B cell (primary cell): ENCODE measurements at places on chromosomes 7 and 10.

DNA sequence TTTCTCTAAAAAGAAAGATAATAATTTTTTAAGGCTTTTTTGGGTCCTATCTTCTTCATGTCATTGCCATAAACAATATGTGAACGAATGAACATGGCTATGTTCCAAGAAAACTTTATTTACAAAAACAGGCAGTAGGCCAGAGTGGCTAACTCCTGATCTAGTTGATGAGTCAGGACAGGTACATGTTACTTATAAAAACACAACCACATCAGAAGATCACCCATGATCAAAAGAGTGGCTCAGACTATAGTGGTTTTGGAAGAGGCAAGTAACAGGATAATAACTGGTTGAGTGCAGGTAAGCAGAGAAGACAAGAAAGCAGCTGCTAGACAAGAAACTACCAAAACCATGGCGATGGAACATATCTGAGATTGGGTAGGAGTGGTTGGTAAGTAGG is 468.7 kb downstream of the KCNMA1 start:
- DNase-seq = no peak

GRCh38 chr10:22437620-22438588 is 92.6 kb downstream of the SPAG6 start:
- no peak for DNase-seq

- no peak for DNase-seq
These were observed 32.1 kb downstream of the MTURN start for GRCh38 chr7:30166841-30167235.

DNA sequence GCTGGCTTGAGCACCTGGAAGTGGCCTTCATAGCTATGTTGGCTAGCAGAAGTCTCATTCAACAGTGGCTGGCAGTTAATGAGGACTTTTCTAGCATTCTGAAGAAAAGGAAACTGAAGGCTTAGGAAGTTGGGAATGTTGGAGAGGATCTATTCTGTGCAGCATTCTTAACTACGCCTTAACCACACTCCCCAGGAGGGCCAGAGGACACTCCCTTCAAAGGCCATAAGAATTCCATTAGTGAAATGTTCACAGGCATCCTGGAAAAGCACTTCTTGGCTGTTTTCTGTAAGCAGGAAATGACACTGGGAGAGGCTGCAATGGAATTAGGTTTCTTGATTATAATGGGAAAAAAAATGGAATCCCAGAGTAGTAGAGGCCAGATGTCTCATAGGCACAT is 188.9 kb downstream of the ARHGAP12 start:
- no peak for DNase-seq

DNA sequence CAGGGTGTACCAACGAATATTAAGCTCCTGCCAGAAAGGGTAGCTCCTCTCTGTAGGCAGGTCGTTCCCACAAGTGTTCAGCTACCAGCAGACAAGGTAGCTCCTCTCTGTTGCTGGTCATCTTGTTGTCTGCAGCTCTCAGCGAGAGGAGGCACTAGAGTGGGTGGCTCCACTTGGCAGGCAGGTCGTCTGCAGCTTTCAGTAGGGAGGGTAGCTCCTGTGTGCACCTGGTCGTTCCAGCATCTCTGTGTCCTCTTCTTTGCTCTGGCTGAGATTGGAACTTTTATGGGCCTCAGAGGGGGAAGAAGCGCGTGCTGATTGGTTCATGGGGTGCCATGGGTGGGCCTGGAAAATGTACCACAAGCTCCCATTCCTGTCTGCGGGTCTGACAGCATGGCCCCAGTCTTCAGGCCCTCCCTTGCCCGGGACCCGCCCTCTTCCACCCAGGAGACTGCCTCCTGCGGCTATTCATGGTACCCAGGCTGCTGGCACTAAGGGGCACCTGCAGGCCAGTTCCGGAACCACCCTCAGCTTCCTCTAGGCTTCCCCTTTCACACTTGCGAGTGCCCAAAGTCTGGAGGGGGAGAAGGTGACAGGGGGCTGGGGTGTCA is 63.9 kb upstream of the CACNA2D1 start:
- DNase-seq = no peak

DNA sequence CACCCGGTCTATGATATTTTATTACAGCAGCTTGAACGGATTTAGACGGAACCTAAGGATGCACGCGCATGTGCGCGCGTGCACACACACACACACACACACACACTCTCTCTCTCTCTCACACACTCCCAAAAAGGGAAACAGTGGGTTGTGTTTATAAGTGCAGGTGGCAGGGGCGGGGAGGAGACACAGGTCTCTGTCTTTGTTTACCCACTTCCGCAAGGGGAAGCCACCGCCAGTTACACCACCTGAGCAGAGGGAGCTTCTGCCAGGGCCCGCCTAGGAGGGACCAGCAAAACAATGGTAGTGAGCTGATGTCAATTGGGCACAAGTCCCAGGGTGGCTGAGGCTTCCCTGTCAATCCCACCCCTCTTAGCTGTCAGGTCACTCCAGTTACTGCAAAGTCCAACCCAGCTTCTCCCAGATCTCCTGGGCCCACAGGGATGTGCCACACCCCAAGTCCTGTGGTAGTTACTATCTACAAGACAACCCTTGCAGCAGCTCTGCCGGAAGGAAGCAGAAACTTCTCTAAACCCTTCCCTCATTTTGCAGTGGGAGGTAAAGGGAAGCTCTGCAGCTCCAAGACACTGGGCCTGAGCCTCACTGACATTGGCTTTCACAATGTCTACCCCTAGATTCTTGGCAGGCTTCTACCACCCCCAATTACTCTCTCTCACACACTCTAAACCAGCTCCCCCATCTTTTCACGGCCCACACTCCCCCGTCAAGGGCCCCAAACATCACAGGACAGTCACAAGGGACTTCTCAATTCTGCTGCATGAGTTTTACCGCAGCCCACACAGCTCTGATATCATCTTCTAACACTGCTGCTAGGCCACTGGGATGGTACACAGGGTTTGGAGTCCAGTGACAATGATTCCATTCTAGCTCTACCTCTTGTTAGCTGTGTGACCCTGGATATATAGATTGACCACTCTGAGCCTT is 17.6 kb downstream of the ANXA11 start:
- DNase-seq = peak; percentile 94

DNA sequence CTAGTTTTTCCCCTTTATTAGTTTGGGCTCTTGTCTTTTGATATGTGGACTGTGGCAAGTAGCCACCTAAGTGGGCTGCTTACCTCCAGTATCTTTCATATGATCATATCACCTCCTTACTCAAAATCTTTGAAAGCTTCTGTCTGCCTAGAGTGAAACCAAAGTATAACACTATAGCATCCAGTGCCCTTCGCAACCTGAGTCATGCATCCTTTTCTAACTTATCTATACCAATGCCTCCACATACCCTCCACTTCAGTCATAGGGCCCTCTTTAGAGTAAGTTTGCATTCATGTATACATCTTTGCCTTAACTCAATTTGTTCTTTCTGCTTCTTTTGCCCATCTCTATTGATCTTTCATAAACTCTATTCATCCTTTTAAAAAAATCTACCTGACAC is 15.7 kb upstream of the MACC1 start:
- DNase-seq = no peak

DNA sequence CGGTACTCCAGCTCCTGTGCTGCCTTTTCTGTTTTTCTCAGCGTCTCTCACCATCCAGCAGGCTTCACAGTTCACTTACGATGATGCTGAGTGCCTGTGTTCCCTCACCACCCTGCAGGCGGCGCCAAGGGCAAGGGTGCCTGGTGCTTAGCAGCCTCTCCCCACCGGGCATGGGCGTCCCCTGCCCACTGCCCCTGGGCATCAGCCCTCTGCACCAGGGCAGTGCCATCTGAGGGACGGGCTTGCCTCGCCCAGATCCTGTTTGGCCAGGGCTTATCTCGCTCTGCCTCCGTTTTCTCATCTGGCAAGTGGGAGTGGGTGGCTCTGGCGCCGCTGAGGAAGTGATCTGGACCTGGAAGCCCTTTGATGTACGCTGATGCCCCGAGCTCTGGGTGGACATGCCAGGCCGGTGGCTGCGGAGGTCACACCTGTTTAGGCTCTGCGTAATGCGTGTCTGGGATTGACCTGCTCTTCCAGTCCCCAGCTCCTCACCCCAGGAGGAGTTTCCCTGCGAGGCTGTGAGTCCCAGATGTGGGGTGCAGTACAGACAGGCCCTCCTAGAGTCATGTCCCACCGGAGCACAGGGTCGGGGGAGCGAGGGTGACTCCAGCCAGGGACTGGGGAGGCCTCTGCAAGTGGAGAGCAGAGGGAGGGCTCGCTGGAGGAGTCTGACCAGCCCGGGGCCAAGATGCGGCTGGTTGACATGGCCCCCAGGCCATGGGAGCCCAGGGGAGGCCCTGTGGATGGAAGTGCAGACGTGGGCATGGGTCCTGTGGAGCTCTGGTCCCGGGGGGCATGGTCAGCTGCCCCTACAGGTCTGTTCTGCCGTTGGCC is 11.8 kb downstream of the TTYH3 start:
- DNase-seq = peak; percentile 38

DNA sequence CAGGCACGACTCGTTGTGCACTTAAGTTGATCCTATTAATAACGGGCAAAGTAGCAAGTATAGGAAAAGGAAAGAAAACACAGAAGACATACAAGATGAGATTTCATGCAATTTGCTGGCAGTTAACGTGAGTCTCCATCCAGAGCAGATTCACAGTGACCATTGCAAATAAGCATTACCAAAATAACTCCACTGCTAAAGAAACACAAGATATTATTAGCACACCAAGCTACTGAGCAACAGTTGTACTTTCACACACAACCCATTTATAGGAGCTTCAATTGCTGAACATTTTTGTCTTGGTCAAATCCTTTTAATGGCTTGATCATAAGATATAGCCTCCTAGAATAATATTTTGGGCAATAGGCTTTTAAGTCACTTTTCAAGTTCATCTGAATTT is 187.7 kb upstream of the HGF start:
- no peak for DNase-seq

GRCh38 chr7:151139071-151139790 is 28.3 kb downstream of the GBX1 start:
- no peak for DNase-seq

GRCh38 chr10:77768039-77768438 is 130.4 kb upstream of the KCNMA1 start:
- DNase-seq = no peak

GRCh38 chr10:11448190-11448544 is 163.3 kb downstream of the USP6NL start:
- DNase-seq = no peak

DNA sequence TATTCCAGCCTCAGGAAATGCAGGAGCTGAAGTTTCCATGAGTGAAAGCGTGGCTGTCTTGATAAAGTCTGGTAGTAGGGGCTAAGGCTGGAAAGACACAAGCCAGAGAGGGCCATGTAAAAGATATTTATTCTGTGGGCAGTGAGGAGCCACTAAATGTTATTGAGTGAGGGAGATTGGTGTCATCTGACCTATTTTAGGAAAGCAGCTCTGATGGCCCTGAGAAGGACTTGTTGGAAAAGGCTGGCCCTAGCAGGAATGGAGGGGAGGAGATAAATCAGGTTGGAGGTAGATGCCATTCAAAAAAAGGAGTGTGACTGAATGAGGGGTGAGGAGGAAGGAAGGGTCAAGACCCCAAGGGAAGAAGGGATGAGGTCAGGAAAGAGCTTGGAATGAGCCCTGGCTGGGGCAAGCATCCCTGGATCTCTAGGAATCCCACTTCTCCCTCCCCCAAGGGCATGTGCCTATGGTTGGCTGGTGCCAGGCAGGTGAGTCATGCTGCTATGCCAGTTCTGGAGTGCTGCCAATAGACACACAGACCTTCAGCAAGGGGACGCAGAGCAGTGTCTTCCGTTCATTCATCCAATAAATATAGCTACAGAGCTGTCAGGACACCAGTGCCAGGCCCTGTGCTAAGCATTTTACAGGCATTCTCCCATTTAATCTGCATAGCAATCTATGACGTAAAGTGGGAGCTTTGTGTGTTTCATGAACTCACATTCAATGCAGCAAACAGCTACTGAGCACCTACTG is 2.0 kb downstream of the ANKRD2 start:
- no peak for DNase-seq

DNA sequence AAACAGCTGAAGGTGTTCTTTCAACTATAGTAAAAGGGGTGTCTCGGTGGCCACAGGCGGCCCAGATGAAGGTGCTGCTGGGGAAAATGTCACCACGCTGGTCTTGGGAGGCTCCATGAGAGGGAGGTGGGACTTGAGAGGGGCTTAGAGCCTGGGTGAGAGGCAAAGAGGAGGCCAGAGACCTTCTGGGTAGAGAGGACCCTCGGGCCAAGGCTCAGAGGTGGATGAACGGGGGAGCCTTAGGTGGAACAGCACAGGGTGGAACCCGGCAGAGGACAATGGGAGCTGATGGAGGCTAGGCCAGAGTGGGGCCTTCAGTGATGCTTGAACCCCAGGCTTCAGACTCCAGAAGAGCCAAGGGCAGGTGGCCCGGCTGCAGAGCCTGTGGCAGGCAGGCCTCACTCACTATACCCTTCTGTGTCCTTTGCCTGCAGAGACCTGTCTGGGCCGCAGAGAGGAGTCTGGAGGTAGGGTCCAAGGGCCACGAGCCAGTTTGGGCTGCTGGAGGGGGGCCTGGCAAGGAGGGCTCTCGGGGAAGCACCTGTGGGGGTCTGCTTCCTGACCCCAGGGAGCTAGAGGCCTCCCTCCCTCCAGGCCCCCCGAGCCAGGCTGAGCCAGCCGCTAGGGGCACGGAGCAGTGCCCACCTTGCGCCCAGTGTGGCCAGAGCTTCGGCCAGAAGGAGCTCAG is 32.1 kb downstream of the ZNF783 start:
- no peak for DNase-seq

DNA sequence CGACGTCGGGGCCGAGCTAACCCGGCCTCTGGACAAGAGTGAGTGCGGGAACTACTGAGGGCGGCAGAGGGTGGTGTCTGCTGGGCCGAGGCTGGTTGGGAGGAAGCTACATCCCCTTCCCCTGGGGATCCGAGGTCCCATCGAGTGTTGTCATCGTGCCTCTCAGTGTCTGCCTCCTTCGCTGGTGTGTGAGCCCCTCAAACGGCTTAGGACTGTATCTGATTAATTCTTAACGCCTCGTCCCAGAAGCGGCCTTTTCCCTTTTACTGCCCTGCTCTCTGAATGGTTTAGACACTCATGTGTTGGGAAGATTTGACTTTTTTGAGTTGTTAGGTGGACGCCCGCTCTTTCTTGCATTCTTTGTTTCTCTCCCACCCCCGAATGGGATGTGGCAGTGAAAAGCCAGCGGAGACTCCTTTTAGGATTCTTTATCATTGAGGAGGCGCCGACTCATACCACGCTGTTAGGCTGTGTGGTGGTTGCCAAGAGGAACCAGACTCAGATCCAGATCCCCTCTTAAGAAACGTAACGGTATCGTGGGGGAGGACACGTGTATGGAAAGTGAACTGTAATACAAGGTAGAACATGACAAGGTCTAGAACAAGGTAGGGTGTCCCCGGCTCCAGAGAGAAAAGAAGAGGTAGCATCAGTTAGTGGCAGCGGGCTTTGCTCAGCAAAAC is 631 bp downstream of the SUPV3L1 start:
- no peak for DNase-seq

- DNase-seq = no peak
These were observed 1.1 kb downstream of the HTR5A start for GRCh38 chr7:155071121-155071651.

DNA sequence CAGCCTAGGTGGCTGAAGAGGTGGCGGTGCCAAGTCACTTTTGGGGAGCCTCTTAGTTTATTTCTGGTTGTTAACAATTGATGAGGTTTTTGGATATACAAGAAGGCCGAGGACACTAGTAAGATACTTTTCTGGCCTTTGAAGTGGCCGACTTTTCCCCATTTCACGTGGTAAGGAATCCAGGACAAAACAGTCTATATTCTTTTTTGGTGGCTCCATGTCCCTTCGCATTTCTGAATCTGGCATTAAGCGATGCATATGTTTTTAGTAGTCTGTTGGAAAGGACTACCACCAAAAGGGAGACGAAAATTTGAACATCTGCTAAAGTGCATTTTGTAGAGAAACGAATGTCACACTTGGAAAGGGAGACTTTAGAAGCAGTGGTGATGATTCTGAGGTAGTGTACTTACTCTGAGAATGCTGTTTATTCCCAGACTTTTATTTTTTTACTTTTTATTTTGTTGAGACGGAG is 1.5 kb downstream of the MLLT10 start:
- DNase-seq = no peak
